ENCODE measurements at places on chromosomes 12 and 14. TPM values are rescaled to one million over a fixed set of nuclear protein-coding genes. Genes with fewer than 3 reads are reported as not detected.

LRRK2 gene
- total RNA-seq = 29.9 TPM

TBX3 gene
- total RNA-seq = 6.6 TPM

VIPAS39 gene
- 22.5 TPM for total RNA-seq

CFAP251 gene
- total RNA-seq = 1.1 TPM

C1S gene
- total RNA-seq = 622 TPM

THTPA gene
- total RNA-seq = 13.2 TPM

CAPZA3 gene
- total RNA-seq = not detected

LRRC74A gene
- not detected for total RNA-seq

SLC2A13 gene
- 20.2 TPM for total RNA-seq

NTS gene
- not detected for total RNA-seq

IPO4 gene
- 37.1 TPM for total RNA-seq

FLVCR2 gene
- 2.8 TPM for total RNA-seq

SLC16A7 gene
- 38.8 TPM for total RNA-seq

LRFN5 gene
- 6.1 TPM for total RNA-seq

AKAP6 gene
- total RNA-seq = 41.7 TPM

P3H3 gene
- 16.4 TPM for total RNA-seq

DLK1 gene
- 0.36 TPM for total RNA-seq
